ENCODE measurements at places on chromosomes 12 and 14.

DNA sequence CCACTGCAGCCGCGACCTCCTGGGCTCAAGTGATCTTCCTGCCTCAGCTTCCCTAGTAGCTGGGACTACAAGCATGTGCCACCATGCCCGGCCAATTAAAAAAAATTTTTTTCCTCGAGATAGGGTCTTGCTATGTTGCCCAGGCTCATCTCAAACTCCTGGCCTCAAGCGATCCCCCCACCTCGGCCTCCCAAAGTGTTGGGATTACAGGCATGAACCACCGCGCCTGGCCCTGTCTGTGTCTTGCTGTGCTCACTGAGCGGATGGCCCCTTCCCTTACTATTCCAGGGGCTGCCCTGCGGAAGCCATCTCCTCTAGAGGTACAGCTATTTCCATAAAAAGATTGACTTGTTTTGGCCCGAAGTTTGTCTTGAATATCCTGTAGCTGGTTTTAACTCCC lies 20.1 kb downstream of the SNRNP35 start:
- no peak for DNase-seq

DNA sequence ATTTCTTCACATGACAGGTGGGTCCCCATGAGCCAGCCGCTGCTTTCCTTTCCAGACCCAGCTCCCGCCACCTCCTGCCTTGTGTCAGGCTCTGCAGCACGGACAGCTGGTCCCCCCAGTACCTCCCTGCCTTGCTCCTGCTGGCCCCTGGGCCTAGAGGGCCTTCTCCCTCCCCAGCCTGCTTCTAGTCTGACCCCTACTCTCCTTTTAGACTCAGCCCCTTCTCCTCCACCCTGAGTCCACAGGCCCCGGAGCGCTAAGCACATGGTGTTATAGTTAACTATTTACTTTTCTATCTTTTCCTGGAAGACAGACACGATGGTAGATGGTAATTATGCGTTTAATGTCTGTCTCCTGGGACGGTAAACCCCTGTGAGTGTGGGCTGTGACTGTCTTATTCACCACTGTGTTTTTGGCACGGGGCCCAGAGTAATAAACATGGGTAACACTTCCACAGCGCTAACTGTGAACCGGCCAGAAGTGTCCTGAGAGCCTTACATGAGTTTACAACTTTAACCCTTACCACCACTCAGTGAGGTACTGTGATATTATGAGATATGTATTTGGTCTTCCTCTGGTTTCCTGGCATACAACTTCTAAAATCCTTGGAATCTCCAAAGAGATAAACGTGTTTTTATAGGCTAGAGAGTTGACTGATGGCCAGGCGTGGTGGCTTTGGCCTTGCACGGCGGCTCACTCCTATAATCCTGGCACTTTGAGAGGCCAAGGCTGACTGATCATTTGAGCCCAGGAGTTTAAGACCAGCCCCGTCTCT lies 41.2 kb downstream of the DGLUCY start:
- DNase-seq: peak; percentile 78

- DNase-seq: no peak
Measured at GRCh38 chr12:117699118-117699517, 269.7 kb downstream of the KSR2 start.

DNA sequence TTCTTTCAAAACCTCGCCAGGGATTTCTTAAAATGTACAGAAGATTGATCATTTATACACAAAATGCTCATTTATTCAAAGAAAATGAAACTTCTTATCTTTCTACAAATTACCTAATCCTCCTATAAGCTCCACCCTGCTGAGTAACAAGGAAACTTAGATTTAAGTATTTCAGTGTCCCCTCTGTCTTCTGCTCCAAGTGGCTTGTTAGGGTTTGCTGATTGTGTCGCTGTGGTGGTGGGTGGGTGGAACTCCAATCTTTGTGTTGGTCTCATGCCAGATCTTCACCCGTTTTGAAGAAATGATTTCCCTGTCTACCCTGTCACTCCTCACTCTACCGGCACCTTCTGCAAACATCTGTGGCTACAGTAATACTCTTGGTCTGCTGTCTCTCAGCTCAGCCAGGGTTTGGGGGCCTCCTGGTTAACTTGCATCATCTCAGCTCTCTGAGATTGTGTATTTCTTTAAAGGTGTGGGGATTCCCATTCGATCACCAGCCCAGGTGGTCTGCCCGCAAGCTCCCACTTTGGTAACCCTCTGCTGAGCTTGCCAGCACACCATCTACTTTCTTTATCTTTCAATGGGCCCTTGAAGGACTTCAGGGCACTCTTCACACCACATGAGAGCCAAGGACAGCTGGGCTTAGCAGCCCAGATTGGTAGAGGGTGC lies 73.8 kb downstream of the DRAM1 start:
- no peak for DNase-seq

DNA sequence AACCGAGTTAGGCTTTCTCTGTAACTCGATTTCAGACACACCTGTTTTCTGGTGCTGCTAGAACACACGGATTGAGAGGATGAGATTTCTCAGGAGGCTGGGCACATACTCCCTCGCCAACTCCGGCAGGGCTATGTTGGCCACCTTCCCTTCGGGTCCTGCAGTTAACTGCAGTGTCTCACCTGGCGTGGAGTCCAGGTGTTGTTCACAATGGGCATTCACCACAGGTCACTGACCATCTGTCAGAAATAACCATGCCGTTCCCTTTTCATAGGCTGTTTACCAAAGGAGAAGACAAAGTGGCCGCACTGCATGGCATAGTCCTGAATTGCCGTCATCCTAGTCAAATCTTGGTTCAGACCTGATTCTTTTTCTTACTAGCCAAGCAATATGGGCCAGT lies 5.5 kb upstream of the KCNH3 start:
- no peak for DNase-seq

DNA sequence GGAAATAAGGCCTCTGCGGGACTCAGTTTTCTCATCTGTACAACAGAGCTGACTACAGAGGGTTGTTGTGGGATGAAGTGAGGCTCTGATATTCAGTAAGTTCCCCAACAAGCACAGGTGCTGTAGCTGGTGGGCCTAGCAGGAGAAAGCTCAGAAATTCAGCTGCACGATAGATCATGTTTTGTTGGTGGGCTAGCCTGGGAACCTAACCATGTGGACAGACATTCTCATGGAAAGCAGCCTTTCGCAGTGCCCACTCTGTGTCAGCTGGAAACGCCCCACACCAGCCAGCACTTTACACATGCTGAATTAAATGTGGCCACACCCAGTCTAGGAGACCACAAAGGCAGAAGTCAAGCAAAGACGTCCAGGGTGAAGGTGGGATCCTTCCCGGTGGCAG lies 16.1 kb downstream of the PITPNM2 start:
- DNase-seq: no peak

DNA sequence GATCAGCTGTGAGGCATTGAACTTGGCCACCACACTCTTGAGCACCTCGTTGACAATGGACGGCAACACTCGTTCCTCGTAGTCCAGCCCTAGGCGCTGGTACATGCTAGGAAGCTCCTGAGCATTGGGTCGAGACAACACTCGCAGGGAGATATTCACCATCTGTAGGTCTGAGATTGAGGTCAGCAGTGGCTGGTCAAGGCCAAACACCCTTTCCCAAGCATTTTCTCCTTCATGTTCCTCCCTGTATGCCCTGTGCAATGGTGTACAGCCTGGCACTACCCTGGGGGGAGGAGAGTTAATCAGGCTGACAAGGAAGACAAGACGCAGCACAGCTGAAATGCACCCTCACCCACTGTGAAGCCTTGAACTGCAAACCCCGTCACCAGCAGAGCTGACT lies 2.0 kb downstream of the PHB2 start:
- DNase-seq: no peak

DNA sequence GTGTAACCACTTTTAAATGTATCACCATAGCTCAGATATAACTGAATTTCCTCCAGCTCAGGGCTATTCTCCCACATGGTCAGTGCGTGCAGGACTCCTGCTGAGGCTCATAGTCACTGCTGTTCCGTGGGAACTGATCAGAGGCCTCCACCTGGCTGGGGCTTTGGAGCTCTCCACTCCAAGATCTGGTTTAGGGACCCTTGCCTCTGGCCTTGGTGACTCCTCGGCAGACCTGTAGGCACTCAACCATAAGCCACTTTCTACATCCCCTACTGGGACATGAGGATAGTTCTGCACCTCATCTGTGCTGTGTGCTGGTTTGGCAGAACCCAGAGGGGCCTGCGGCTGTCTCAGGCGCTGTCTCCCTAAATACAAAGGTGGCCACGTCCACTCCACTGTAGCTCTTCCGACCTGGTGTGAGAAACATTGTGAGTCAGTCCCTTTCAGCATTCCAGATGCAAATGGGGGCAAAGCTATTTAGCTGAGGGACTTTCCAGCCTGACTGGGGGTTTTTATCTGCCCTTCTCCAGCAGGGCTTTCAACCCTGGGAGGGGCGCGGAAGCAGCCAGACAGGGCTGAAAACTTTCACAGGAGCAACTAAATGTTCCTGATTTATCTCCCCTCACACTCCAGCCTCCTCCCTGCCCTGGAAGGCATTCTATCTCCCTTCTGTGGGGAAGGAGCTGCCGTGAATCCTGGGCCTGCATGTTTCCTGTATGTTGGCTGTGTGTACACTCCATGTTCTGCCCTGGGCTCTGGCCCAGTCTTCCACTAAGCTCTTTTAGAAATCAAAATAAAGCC lies 218.3 kb upstream of the DAAM1 start:
- no peak for DNase-seq

DNA sequence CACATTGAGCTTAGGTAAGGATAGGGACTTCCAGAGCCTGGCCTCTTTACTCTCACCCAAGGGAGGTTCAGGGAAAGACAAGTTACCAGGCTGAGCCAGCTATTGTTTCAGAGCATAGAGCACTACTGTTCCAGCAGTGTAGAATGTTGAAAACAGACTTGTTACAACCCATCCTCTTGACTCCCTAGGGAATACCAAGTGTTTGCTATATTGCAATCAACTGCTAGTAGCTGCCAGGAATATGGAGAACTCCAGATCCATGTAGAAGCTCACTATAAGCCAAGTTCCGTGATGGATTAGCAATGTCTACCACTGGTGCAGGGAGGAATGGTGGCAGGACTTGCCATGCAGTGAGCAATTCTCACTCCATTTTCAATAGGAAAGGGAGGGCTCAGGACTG lies 199.8 kb upstream of the RBM19 start:
- DNase-seq: no peak

DNA sequence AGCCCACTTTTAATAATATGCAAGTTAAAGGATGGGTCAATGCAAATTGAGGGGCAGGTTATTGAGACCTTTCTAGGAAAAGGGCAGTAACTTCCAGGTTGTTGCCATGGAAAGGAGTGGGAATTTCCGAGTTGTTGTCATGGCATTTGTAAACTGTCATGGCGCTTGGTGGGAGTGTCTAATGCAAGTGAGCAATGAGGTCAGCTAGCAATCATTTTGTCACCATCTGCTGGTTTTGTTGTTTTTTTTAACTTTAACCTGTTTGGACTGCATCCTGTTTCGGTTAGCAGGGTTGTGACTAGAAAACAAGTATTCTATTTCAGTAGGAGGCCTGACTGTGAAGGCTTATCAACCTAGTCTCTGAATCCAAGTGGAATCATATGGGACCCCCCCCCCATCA lies 85.8 kb upstream of the TSPAN11 start:
- DNase-seq: no peak

DNA sequence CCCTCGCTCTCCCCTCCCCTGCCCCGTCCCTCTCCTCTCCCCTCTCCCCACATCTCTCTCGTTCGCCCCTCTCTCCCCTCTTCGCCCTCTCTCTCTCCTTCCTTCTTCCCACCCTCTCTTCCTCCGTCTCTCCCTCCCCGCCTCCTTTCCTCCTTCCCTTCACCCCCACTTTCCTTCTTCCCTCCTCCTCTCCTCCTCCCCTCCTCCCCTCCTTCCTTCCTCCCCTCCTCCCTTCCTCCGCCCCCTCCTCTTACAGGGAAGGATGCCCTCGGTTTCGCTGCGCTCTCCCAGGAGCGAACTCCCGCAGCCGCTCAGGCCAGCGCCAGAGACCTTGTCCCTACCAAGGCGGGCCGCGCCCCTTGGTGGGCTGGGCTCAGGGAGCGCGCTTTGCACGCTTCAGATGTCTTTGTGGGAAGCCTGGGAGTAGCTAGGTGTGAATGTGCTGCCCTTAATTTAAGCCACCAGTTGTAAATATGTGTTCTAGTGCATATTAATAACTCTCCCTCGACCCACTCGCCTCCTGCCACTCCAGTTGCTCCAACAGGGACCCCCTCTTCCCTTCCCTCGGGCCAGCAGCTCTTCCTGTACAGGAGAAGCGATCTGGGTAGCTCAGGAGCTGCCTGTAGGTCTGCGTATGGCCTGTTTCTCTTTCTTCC lies 13.3 kb upstream of the MAP3K9 start:
- DNase-seq: peak; percentile 81

- no peak for DNase-seq
Measured at GRCh38 chr12:126727218-126728075, 1539.5 kb upstream of the TMEM132C start.

GRCh38 chr12:128399253-128399652 lies 132.3 kb downstream of the TMEM132C start:
- DNase-seq: no peak

- no peak for DNase-seq
Measured at GRCh38 chr14:52279408-52279807, 11.9 kb downstream of the PTGDR start.

- no peak for DNase-seq
Measured at GRCh38 chr12:40310211-40310610, 85.4 kb downstream of the LRRK2 start.

GRCh38 chr12:105205322-105206048 lies 30.5 kb downstream of the APPL2 start:
- no peak for DNase-seq

DNA sequence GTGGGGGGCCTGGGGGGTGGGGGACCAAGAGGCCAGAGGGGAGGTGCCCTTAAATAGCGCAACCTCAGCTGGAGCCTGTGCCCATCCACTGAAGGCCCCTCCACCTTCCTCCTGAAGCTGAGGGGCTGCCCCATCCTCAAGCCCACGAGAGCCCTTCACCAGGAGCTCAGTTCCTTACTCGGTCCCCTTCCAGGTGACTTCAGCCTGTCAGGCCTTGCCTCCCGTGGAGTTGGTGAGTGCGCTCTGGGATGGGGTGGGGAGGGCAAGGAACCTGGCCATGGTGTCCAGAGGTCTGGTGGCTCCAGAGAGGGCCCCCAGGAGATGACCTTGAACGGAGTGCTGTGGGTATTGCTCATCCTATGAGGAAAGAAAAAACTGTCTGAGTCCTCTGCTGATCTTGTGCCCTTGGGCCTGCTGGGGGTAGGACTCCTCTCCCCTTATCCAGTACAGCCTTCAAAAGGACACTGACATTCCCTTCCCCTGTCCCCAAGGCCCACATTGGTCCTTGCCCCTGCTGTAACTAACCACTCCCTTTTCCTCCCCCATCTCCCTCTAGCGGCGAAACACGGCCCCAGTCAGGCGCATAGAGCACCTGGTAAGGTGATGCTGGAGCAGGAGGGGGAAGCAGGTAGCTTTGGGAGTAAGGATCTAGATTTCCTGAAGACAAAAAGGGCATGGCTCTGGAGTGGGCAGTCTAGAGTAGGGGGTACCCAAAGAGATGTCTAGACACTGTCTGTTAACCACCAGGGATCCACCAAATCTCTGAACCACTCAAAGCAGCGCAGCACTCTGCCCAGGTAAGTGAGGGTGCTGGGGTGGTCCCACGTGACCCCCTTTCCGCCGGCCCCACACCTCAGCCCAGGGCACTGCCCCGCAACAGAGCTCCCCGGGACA lies 3.6 kb downstream of the TNS2 start:
- peak; percentile 90 for DNase-seq

Measured in large intestine (tissue), 12 donors.